ENCODE measurements at places on chromosomes 7 and 10.

GRCh38 chr7:104848138-104848990, 165.6 kb upstream of the KMT2E start:
- DNase-seq = peak; percentile 62

DNA sequence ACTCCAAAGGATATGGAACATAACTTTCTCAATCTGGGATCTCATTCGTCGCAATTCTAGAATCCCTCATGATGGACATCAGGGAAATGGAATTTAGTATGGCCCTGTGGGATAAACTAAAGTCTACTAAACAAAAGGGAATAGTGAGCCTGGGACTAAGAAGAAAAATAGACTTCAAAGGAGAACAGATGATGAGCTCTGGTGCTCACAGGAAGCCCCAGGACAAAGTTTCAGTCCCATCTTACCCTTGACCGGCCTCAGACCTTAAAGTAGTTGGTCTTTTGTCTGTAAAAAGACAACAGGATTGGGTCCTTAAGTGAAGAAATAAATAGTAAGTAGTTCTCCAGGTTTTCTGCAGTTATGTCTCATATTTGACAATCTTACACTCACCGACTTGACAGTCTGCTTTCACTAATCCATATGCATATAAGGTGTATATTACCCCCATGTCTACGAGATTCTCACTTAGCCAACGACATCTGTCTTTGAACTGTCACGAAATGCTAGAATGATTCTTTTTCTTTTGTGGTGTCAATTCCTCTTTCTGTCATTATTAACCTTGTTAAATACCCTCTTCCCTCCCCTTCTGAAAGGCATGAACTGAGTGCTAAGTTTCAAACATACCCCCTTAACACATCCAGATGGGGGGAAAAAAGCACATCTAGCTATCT, 10.9 kb upstream of the IKZF1 start:
- DNase-seq = no peak

DNA sequence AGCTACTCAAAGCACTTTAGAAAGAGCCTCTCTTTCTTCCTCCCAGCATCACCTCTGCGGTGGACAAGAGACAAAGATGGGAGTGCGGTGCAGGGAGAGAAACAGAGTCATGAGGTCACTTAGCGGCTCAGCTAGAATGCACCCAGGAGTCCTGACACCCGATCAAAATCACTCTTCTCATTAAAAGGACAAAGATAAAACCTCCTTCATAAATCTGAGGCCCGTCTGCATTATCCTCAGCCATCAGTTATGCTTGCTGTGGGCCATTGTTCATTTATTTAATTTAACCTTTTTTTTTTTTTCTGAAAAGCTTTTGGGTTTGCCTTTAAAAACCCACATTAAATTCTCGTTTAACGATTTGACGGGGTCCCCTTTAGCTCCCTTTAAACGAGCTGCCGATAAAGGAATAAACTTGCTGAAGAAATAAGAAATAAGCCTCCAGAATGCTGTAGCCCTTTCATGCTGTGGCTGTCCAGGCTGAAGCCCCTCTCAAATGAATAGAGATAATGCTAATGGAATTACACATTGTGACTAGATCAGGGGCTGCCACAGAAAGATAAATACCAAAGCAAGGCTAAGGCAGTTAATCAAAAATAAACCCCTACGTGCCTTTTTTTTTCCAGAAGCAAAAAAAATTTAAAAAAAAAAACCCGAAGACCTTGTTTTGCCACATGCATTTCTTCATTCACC, 16.1 kb upstream of the PLXNA4 start:
- no peak for DNase-seq

GRCh38 chr7:158387546-158387891, 200.1 kb downstream of the PTPRN2 start:
- DNase-seq = no peak

DNA sequence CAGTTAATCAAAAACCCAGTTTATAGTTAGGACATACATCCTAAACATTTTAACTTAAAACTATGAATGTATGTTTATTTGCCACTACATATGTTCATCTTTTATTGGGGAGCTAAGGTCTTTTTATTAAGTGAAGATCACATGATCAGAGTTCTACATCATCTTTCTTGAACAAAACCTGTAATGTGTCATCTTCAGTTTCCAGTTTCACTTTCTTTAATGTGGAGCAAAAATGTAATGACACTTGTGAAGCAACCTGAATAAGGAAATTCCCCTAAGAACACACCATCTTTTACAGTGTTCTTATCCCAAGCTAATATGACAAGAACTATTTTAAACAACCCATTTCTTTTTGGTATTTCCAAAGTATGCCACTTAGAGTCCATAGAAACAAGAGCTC, 166.7 kb upstream of the BET1 start:
- DNase-seq = no peak

- DNase-seq = peak; percentile 5
Measured at GRCh38 chr10:63670291-63670898, 149.2 kb downstream of the REEP3 start.

GRCh38 chr10:491667-492424, 197.6 kb downstream of the DIP2C start:
- DNase-seq = no peak

DNA sequence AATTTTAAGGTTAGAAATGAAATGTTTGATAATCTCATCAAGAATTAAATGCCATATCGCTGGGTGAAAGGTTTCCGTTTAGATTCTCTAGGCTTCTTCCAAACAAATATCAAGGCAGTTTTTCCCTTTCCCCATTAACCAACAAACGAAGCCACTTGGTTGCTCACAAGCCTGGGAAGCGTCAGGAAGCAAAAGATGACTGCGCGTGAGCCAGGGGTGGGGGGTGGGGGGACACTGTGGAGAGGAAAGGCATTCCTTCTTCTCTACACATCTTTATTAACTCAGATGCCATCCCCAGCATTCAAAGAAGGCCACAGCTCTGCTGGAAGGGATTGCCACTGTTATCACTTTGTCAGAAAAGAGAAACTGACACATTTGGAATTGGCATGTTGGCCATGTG, 207.1 kb downstream of the TRIL start:
- no peak for DNase-seq

DNA sequence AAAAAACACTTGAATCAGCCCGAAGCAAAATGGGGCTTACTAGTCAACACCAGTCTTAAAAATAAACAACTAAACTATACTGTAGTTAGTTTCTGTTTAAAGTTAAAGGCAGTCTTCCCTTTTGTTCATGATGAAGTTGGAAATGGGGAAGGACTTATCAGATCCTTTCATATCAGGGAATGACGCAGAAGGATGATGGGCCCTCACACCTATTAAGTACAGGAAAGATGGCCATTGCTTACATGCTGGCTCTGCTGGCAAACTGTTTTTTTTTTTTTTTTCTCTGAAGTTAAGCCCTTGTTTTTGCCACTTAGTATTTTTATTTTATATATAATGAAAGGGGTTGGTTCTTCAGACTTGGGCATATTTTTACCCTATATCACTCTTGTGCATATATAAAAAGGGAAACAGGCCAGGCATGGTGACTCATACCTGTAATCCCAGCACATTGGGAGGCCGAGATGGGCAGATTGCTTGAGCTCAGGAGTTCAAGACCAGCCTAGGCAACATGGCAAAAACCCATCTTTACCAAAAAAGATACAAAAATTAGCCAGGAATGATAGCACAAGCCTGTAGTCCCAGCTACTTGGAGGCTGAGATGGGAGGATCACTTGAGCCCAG, 16.6 kb upstream of the NRBF2 start:
- DNase-seq = no peak

- peak; percentile 93 for DNase-seq
Measured at GRCh38 chr7:3027005-3027845, 16.4 kb downstream of the CARD11 start.

DNA sequence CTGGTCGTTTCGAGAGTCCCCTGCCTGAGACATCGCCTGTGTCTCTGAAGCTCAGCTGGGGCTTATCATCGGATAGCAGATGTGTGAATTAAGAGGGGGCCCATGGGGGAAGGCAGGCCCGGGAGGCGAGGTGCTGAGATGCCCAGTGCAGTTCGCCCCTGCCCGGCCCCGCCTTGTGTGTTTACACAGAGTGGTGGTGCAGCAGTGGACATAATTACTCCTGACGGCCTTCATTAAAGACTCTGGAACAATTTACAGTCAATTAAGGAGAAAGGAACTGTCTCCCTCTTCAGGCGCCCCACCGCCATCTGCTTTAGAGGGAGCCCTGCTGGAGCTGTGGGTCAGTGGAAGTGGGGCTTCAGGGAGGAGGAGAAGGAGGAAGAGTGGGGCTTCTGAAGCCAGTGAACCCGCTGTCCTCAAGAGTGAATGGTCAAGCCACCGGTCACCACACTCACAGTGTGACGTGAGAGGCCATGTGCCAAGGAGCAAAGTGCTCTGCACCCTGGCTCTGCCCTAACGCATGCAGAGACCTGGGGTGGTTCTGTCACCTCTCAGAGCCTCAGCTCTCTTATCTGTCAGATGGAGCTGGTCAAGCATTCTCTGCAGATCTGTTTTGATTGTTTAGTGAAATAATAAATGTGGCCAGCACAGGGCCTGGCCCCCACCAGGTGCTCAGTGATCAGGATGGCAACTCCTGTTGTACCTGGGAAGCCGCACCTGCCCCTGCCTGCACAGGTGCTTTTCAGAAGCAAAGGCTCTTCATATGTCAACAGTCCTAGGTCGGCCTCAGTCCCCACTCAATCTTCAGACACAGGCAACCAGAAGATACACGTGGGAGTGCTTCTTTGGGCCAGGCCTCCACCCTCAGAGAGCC, 65.6 kb downstream of the CDH23 start:
- no peak for DNase-seq

DNA sequence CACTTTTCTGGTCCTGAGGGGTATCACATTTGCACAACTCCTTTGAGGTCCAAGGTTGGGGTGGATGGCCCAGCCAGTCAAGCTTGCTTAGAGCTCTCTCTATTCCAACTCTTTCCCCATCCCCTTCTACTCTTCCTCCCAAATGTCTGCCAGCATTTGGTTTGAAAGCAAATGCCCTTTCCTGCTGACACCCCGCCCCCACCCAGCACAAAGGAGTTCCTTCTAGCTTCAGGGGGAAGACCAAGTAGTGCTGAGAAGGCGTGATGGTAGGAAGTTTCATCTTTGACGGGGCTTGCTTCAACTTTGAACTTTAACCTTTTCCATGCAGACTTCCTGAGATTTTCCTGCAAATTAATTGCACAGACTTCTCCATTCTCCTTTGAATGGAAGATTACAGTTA, 137.5 kb upstream of the TCF7L2 start:
- no peak for DNase-seq

DNA sequence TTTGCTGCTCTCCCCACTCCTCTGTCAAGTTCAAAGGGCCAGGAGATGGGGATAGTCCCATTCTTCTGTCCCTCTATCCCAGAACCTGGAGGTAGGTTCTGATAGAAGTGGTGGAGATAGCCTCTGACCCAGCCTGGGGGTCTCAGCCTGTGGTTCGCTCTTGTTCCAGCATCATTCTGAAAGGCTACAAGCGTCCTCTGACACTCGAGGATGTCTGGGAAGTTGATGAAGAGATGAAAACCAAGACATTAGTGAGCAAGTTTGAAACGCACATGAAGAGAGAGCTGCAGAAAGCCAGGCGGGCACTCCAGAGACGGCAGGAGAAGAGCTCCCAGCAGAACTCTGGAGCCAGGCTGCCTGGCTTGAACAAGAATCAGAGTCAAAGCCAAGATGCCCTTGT, 14.5 kb downstream of the ABCC2 start:
- DNase-seq = no peak

- no peak for DNase-seq
Measured at GRCh38 chr7:85413718-85414117, 226.9 kb upstream of the SEMA3D start.

GRCh38 chr10:89086801-89087521, 96.4 kb downstream of the FAS start:
- no peak for DNase-seq

- DNase-seq = no peak
Measured at GRCh38 chr10:9051328-9051974, 997.0 kb downstream of the GATA3 start.

- DNase-seq = peak; percentile 43
Measured at GRCh38 chr10:29646238-29646902, 11.6 kb upstream of the SVIL start.

GRCh38 chr7:18317941-18318340, 177.6 kb upstream of the HDAC9 start:
- no peak for DNase-seq

DNA sequence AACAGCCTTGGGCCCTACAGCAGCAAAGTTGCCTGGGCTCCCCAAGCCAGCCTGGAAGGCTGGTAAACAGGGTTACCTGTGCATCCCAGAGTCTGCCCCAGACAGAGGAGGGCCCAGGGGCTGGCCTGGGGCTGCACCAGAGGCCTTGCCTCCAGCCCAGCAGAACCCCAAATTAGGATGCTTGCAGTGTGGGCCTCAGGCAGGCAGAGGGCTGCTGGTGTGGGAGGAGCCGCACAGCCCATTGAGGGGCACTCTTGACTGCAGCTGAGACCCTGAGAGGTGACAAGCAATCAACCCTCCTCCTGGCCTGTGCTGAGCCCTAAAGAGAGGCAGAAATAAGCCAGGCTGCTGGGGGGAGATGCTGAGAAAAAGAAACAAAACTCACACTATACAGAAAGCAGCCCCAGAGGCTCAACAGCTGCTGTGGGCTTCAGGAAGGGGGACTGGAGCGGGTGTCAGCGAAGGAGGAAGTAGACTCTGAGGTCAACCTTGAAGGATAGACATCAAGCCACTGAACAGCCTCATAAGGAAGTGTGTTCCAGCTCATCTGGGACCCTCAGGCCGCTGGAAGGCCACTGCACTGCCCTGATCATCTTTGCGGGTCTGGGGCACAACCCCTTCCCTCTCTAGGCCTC, 6.6 kb downstream of the AIFM2 start:
- no peak for DNase-seq

DNA sequence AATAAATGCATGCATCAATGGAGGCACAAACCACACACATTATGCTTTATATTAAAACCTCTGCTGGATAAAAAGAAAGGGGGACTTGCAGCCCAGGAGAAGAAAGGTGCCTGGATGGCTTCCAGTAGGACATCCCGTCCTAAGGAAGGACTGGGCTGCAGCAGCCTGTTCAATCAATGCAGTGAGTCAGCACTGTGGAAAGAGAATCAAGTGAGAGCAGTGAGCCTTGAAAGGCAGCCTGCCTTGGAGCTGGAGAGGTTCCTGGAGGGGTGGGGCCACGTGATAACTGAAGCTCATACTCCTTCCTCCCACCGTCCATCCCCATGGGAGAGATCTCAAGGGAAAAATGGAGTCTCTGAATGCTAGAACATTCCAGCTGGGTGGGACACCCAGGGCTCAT, 501.2 kb downstream of the ADRA2A start:
- DNase-seq = no peak

DNA sequence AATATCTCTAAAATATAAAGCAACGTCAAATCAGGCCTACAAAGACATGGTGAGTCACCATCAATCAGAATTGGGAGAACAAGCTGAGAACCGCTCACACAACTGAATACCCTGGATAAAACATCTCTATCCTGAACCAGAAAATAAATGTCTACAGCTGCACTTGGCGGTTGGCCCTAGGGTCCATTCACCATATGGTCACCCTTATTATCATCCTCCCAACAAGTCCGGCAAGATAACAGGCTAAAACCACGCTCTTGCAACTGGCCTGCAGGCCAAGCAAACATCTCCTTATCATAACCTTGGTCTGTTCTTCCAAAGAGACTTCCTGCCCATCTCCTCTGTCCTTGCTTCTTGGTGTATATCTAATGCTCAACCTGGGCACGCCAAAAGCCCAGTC, 310.7 kb downstream of the CALN1 start:
- DNase-seq = no peak
